ENCODE measurements at places on chromosomes 13 and 19. TPM values are rescaled to one million over a fixed set of nuclear protein-coding genes. Genes with fewer than 3 reads are reported as not detected.

Gene ZNF823
- 5.4 TPM for total RNA-seq

Gene TMEM91
- 10.9 TPM for total RNA-seq

Gene SELENOV
- total RNA-seq, result not detected

Gene ZNF534
- total RNA-seq, result 0.17 TPM

Gene SYCN
- total RNA-seq, result not detected

Gene TMEM161A
- 19.8 TPM for total RNA-seq

Gene NLRP5
- not detected for total RNA-seq

Gene ZNF628
- total RNA-seq, result 1.6 TPM

Gene PLK5
- not detected for total RNA-seq

Gene ZBTB32
- total RNA-seq, result not detected

Gene SIAH3
- not detected for total RNA-seq

Gene EEF2
- 2,700 TPM for total RNA-seq

Gene RGS9BP
- 0.83 TPM for total RNA-seq

Gene F10
- 33.4 TPM for total RNA-seq

Gene GFY
- not detected for total RNA-seq

Gene GNA15
- under 0.01 TPM for total RNA-seq

Gene ZNF536
- total RNA-seq, result 0.99 TPM

Gene ONECUT3
- total RNA-seq, result not detected
